CD4-positive, alpha-beta T cell treated with Interleukin-15 for 1 hour (primary cell): ENCODE measurements at places on chromosomes 2 and 18.

- no peak for DNase-seq
Measured at GRCh38 chr18:50107468-50107977, 87.4 kb downstream of the MYO5B start.

DNA sequence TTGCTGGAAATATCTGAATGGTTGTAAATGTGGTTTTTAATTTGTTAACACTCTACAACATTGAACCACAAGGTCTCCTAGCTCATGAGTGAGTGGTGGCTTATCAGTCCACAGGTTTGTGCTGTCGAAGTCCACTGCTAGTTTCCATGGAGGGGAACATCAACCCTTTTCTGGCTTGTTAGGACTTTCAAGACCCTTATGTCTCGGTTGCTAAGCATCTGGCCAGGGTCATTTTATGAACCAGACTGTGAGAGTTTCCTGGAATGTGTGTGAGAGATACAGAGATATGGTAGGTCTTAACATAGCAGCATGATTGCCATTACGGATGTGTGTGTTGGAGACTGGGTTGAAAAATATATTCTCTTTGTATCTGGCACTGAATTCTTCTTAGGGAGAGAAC is 36.9 kb downstream of the KCNE4 start:
- no peak for DNase-seq

- no peak for DNase-seq
Measured at GRCh38 chr2:24821433-24821891, 28.2 kb downstream of the CENPO start.

DNA sequence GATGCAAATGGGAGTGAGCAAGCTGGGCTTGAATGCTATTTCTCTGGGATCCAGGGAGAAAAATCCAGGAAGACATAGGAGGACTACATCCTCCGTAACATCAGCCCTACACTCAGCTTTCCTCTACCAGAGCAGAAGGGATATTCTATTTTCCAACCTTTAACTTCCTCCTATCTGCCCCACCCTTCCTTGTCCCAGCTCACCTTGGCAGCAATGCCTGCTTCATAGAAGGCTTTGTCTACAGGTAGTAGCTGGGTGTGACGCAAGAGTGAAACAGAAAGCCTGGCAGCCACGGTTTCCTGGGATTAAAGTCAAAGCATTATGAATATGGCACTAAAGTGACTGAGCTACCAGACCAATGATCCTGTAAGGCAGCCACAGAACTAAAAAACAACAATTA is 3.9 kb downstream of the KRTCAP3 start:
- no peak for DNase-seq

DNA sequence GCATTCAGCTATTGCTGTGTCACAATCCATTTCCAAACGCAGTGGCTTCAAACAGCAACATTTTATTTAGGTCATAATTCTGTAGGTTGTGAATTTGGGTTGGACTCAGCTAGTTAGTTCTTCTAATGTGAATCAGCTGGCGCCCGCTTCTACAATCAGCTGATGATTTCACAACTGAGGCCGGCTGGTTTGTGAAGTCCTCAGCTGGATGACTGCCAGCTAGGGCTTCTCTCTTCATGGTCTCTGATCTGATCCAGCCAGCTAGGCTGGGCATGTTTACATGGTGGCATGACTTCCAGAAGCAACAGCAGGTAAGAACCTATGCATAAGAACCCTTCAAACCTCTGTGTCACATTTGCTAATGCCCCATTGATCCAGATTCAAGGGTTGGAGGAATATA is 172.0 kb downstream of the SLC4A10 start:
- no peak for DNase-seq

DNA sequence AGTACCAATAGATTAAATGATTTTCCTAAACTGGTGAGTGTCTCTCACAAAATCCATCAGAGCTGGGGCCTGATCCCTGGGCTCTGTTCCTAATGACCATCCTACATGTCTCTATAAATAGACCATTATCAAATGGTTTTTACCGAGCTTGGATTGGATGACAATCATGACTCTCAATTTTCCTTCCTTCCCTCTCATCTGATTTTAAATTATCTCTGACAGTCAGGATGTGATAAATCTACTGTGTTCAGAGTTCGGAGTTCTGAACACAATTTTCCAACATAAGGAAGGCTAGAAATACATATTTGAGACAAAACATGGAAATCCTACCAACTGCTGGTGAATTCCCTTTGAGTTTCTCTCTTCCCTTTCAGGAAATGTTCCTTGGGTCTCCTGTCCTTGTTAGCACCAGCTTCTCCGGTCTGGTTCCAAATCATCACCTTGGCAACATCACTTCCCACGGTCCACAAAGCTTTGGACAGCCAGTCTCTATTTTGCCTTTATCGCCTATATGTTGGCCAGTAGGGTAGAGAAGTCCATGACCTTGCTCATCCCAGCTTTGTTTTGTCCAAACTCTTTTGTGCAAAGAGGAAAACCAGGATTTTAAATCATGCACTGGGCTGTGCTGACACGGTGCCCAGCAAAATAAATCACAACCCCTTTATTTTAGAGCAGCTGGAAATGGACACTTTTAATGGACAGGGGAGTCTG is 139.6 kb upstream of the ITGA6 start:
- no peak for DNase-seq

DNA sequence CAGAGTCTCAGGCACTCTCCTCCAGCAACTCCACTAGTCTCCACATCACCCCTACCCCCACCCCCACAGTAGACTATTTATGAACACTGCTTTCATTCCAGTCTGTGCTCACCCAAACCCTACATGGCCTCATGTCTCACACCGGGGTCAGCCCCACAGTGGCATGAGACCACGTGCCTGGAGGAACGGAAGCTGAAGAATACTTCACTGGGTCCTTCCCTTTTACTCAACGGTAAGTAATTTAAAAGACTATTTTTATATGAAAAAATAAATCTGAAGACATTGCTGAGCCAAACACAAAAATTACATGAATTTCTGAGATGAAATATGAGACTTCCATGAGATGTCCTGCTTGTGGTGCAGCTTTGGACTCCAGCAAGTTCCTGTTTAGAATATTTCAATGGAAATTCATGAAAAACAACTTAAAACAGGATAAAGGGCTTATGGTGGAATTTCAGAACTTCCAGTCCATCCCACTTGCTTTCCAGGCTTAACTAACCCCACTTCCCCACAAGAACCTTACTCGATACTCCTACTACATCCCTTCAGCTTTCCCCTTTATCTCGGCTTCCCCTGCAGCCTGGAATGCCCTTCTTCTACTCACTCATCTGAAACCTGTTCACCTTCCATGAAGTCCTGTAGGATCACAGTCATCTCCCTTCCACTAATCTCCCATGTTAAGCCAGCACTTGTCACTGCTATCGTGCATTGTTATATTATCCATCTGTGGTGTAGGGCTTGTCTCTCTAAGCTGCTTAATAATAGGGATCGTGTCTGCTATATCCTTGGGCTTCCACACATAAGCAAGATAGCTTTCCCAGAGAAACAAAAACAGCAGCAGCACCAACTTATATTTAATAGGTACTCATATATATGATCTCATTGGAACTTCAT is 47.9 kb downstream of the SLC14A1 start:
- no peak for DNase-seq

DNA sequence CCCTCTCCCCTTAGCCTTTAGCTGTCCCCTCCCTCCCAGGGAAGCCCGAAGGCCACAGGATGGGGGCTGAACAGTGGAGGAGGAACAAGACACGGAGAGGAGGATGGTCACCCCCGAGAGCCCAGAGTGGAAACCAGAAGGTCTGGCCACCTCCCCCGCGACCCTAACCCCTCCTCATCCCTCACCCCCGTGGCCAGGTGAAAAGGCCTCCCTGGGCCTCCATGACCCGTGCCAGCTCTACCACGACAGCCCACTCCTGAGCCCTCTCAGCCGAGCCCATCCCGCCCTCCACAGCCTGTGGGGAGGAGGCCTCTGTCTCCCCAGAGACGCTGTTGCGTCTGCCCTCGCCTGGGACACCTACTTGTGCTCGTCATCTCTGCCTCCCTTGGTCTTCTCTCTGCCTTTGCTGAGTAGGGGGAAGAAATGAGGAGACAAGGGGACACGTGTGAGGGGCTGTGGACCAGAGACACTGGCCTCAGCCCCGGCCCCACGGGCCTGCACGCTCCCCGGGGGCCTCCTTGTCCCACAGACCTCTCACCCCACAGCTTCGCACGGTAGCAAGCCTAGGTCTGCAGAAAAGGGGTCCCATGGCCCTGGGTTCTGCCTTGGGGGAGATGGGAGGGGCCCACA is 32.5 kb upstream of the OTOF start:
- DNase-seq, result no peak

GRCh38 chr18:13712400-13713131 is 13.8 kb downstream of the FAM210A start:
- no peak for DNase-seq

GRCh38 chr18:23307567-23308295 is 145.4 kb upstream of the RIOK3 start:
- DNase-seq, result no peak

- DNase-seq, result no peak
Measured at GRCh38 chr2:63642946-63643345, 54.2 kb downstream of the MDH1 start.

- no peak for DNase-seq
Measured at GRCh38 chr2:150160058-150160457, 327.4 kb downstream of the RND3 start.

GRCh38 chr18:52537261-52537660 is 197.3 kb downstream of the DCC start:
- DNase-seq, result no peak

GRCh38 chr2:79580175-79580574 is 67.3 kb downstream of the CTNNA2 start:
- no peak for DNase-seq

GRCh38 chr2:51795248-51795888 is 763.4 kb upstream of the NRXN1 start:
- no peak for DNase-seq
